ENCODE measurements at places on chromosomes 12 and 14.
A peak's percentile ranks its signal among the peaks of the same experiment; 100 is the strongest.

DNA sequence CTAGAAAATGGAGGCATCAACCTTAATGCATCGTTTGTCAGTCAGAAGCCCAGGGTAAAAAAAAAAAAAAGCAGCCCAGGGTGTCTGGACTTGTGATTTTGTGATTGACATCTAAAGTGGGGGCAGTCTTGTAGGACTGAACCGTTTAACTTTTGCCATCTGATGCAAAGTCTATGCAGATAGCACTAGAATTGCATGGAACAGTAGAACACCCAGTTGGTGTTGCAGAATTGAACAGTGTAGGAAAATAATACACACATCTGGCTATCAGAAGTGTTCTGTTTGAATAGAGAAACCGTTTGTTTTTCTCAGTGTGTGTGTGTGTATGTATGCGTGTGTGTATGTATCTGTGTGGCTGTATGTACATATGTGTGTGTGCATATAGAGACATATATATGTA, 45.0 kb downstream of the SLCO1A2 start:
- no peak for DNase-seq

DNA sequence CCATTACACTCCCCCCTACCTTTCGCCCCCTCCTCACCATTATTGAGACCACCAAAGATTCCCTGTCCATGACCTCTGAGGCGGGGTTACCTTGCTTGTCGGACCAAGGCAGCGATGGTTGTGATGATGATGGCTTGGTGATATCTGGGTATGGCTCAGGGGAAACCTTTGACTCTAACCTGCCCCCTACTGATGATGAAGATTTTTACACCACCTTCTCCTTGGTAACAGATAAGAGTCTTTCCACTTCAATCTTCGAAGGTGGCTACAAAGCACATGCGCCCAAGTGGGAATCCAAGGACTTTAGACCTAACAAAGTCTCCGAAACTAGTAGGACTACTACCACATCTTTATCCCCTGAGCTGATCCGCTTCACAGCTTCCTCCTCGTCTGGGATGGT, 350.2 kb downstream of the DIO2 start:
- DNase-seq: no peak

GRCh38 chr12:52313926-52314325, 7.3 kb downstream of the KRT83 start:
- DNase-seq: no peak

GRCh38 chr12:47889040-47889439, 15.8 kb downstream of the VDR start:
- no peak for DNase-seq

DNA sequence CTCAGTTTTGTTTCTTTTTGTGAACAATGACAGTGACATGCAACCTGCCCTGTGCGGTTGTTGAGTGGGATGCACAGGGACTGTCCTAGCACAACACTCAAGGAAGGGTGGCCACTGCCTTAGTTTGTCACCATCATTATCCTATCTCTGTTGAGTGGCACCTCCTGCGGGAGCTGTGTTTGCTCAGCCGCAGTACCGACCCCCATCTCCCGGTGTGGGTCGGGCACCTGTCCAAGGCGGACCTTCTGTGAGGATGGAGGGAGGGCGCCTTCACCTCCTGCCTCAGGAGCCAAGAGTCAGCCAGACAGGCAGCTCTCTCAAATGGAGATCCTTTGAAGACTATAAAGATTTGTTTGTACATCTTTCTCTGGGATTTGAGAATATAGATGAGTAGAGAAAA, 142.1 kb downstream of the TSPAN9 start:
- no peak for DNase-seq

GRCh38 chr14:52095794-52096193, 26.9 kb upstream of the NID2 start:
- DNase-seq: no peak

GRCh38 chr12:50825372-50825838, 17.3 kb upstream of the TMPRSS12 start:
- peak; percentile 47 for DNase-seq

DNA sequence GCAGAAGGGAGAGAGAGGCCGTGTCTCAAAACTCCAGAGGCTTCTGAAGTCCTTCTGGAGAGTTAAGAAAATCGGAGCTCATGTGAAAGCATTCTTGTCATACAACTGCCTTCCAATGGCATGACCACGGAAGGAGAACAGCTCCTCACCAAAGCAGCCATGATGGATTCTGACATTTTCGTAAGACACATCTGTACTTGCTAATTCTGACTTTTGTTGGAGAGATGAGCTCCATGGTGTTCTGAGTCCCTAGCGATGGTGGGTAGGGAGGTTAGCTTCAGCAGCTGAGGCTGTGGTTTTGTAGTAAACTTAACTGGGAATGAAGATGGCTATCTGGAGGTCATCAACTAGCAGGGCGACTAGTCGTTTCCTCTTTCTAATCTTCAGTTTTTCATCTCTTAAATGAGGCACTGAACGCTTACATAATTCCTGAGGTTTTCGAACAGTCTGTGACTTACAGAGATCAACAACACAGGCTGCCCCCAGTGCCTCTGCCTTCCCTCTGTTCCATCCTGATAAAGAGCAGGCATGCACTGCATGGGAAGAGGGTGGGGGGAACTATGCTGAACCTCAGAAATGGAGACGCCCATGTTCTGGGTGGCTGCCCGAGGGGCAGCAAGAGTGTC, 28.6 kb upstream of the DICER1 start:
- DNase-seq: no peak

GRCh38 chr12:43277651-43278540, 274.1 kb downstream of the ADAMTS20 start:
- DNase-seq: no peak

- DNase-seq: no peak
These were observed 208.3 kb downstream of the EXOC5 start for GRCh38 chr14:57060276-57060955.

DNA sequence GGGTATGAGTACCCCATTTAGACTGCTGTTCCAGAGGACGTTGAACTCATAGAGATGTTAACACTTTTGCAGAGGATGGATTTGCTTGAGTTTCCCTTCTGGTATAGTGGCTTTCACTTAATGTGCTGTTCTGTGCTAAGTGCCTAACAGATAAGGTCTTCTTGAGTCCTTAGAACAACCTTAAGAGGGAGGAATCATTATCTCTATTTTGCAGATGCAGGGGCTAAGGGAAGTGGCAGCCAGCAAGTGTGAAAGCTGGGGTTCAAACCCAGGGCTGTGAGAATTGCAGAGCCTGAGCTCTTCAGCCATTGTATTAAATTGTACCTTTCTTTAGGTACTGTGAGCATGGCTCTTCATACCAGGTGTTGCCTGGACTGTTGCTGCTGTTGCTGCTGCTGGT, 122.1 kb upstream of the NRXN3 start:
- peak; percentile 1 for DNase-seq

GRCh38 chr12:92147491-92147890, 1.8 kb upstream of the BTG1 start:
- no peak for DNase-seq

DNA sequence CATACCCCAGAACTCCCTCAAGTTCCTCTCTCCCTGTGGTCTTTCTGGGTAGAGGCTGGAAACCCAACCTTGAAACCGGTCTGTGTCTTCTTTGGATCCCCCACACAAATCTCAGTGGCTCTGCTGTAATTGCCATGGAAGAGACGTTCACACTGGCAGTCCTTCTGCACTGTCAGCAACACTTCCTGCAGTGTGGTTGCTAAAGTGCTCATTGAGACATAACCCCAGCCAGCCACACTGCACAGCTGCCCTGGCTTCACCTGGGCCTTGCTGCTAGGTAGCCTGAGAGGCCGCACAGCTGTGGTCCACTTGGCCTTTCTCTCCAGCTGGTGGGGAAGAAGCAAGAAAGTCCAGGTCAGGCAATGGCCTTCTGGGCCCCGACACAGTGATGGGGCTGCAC, 2.4 kb downstream of the GZMH start:
- DNase-seq: no peak

GRCh38 chr12:124381456-124382296, 86.8 kb downstream of the RFLNA start:
- DNase-seq: no peak

DNA sequence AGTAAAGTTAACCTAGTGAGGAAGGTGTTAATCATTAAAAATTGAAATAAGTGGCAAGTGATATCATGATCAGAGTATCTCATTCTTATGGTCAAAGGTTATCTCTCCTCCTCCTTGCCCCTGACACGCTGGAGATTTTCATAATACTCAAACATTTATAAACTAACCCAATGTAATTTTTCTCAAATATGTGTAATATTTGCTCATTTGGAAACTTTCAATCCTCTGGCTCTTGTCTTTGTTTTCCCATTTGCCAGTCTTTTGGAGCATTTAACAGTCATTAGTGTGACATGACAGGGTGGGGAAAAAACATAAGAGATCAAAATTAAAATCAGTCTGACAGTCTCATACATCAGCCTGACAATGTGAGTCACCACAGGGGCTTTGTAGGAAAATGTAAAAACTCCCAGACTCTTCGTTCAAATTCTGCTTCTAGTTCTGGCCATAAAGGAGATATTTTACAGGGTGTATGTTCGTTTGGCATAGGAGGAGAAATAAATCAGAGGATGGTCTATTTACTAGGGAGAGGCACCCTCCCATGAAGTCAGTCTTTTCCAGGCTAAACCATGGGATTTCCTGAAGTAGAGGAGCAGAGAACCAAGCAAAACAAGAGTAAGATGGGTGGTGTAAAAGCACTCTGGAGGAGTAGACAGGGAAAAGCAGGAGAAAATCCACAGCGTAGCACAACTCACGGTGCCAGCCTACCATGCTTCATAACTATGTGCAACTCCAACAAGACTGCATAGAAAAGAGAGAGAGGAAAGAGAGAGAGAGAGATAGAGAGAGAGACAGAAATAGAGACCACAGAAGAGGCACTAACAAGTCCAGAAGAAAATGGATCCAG, 369.2 kb upstream of the PDE3A start:
- DNase-seq: no peak

DNA sequence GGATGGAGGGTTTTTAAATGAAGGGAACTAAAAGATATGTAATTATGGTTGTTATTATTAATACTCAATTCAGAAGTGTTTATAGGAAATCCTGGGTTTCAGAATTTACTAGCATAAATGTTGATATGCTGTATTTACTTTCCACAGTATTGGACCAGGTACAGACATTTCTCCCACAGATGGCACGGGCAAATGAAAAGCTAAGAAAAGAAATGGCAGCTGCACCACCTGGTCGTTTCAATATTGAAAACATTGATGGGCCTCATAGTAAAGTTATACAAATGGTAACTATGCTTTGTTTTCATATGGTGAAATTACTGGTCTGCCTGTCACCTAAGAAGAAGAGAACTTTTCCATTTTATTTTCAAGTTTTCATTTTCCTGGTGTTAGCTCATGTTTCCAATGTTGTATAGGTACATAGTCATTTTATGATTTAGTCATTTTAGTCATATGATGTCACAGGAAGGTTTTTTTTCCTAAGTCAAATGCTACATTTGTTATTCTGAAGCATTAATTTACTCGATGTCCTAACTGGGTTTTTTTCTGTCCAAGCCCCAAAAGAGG, 5.5 kb downstream of the NOPCHAP1 start:
- no peak for DNase-seq

- no peak for DNase-seq
These were observed 2.3 kb upstream of the SLC25A3 start for GRCh38 chr12:98591209-98591608.

DNA sequence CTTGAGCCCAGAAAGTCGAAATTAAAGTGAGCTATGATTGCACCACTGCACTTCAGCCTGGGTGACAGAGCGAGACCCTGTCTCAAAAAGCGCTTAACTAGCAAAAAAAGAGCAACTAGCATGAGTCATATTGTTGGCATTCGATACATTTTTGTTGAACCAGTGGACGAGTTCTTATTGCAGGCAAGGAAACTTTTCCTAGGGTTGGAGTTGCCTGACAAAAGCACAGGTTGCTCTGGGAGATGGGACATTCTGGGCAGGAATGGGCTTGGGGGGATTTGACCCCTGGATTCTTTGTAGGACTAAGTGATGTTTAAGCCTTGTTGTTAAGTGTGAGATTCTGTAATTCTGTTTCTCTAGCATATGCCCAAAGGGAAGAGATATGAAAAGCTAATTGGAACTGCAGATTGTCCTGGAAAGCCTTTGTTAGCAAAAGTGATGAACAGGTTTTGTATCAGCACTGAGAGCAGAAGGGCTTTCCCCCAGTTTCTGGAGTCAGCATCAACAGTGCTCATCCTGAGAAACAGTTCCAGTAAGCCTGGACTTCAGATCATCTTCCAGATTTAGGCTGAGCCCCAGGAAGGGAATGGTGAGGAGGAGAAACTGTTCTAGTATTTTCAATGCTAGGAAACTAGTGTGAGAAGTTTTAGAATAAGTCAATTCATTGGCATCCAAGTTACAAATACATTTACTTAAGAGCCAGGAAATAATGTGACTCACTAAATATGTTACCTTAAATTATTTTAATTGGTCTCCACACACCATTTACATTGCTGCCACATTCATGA, 123.1 kb downstream of the SRGAP1 start:
- DNase-seq: no peak

DNA sequence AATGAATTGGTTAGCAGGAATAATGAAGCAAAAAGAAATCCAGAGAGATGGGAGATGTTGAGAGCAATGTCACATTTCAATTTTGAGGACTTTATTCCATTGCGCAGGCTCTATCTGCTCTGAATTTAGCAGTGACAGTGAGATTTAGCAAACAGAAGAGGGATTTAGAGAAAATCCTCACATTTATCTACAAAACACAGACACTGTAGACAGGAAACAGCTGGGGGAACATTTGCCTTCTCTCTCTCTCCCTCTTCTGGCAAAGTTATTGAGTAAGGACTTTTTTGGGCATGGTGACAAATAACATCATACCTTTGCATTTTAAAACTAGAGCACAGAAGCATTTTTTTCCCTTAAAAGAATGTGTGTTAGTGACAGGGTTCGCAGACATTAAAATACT, at the start of gene IGF1:
IGF1 (minus strand) TSS at position 158 of the 400 bp plus-strand sequence. CDS start 182 bp downstream, outside the sequence.
- DNase-seq: no peak

GRCh38 chr14:76919431-76920330, 93.5 kb downstream of the LRRC74A start:
- DNase-seq: peak; percentile 18

DNA sequence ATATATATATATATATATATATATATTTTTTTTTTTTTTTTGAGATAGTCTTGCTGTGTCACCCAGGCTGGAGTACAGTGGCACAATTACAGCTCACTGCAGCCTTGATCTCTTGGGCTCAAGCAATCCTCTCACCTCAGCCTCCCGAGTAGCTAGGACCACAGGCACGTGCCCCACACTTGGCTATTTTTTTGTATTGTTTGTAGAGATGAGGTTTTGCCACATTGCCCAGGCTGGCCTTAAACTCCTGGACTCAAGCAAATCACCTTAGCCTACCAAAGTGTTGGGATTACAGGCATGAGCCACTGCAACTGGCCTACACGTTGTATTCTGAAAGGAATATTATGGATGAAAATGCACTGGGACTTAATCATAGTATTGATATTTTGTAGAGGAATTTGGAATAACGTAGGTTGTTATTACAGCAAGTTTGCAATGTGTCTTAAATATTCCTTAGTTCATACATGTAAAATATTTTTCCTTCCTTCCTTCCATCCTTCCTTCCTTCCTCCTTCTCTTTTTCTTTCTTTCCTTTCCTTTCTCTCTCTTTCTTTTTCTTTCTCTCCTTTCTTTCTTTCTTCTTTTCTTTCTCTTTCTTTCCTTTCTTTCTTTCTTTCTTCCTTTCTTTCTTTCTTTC, 862 bp downstream of the KLRB1 start:
- no peak for DNase-seq

GRCh38 chr12:24728366-24728765, 220.5 kb downstream of the BCAT1 start:
- no peak for DNase-seq

- DNase-seq: no peak
These were observed 81.4 kb upstream of the FERMT2 start for GRCh38 chr14:53032161-53032803.

- DNase-seq: no peak
These were observed 14.2 kb downstream of the ESR2 start for GRCh38 chr14:64279704-64280668.
